ENCODE measurements at places on chromosomes 7 and 10.
A peak's percentile ranks its signal among the peaks of the same experiment; 100 is the strongest.

DNA sequence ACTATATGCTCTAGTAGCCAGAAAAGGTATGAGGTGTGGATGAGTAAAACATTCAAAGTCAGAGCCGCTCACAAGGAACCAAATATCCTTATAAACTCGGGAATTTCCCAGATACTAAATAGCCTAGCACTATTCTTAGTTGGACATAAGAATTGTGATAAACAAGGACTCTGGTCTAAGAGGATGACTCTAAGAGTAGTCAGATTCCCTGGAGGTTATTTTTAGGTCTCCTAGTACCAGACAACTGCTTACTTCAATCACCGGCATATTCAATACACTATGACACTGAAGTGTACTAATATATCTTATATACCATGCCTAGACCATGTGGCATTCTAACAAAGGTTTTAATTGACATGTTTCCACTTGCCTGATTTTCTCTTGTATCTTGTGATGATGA lies 56.5 kb downstream of the LMBR1 start:
- DNase-seq, result peak; percentile 9

- no peak for DNase-seq
Measured at GRCh38 chr7:50125766-50126165, 32.7 kb upstream of the ZPBP start.

DNA sequence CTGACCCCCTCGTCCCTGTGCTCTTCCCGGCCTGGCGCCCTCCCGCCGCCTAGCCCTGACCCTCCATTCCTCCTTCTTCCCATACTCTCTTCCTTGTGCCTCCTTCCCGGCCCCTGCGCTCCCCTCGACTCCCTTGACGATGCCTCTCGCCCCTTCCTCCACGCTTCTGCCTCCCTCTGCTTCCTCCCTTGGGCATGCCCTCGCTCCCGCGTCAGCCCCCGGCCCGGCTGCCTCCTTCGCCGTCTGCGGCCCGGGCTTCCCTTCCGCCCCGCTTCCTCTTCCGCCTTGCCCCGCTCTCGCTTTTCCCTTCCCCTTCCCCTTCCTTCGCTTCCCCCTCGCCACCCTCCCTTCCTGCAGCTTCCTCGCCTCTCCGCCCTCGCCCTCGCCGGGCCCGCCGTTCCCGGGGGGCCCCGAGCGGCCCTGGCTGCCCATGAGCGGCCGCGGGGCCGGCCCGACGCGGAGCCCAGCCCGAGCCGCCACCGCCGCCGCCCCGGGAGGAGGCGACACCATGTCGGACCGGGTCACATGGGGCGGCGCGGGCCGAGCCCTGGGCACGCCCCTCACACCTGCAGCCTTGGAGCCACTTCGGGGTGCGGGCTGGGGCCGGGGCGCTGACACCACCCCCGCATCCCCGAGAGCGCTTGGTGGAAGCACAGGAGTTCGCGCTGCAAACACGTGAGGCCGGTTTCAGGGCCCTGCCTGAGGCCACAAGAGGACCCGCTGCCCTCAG lies at the start of gene FBXW4:
Gene FBXW4, minus strand, starts transcription at position 497 of the 730 bp plus-strand sequence. Its CDS starts 65 bp downstream, at position 432.
- peak; percentile 55 for DNase-seq

DNA sequence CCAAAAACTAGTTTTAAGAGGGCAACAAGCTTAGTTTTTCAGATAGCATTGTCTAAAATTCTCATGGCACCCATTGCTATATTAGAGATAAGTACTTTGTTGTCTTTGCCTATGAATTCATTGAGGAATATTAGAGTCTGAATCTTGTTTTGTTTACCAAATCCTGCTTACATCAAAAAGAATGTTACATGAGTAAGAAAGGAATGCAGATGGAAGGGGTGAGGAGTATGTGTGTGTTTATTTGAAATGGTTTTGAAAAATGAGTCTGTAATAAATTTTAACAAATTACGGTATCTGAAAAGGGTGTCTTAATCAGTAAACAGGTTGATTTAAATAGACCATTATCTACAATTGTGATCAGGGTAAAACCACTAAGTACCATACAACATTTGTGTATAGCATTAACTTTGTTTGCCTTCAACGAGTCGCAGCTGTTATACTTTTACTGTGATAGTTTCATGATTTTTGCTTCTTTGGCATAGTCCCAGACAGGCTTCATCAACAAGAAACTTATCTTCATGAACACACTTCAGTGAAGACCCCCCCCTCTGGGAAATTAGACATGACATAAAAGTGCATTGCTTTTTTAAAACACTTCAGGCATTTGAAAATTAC lies 1183.9 kb upstream of the C7orf33 start:
- DNase-seq, result no peak

DNA sequence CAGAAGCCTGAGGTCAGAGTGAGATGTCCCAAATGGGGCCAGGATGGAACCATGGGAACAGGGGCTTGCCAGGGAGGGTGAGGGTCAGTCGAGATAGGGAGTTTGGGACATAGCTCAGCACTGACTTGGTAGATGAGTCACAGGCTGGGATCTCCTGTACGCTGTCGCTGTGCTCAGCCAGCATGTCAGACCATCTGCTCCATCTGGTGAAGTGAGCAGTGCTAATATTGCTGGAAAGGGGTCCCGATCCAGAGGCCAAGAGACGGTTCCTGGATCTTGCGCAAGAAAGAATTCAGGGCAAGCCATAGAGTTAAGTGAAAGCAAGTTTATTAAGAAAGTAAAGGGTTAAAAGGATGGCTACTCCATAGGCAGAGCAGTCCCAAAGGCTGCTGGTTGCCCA lies 505.6 kb downstream of the GALNT17 start:
- no peak for DNase-seq

DNA sequence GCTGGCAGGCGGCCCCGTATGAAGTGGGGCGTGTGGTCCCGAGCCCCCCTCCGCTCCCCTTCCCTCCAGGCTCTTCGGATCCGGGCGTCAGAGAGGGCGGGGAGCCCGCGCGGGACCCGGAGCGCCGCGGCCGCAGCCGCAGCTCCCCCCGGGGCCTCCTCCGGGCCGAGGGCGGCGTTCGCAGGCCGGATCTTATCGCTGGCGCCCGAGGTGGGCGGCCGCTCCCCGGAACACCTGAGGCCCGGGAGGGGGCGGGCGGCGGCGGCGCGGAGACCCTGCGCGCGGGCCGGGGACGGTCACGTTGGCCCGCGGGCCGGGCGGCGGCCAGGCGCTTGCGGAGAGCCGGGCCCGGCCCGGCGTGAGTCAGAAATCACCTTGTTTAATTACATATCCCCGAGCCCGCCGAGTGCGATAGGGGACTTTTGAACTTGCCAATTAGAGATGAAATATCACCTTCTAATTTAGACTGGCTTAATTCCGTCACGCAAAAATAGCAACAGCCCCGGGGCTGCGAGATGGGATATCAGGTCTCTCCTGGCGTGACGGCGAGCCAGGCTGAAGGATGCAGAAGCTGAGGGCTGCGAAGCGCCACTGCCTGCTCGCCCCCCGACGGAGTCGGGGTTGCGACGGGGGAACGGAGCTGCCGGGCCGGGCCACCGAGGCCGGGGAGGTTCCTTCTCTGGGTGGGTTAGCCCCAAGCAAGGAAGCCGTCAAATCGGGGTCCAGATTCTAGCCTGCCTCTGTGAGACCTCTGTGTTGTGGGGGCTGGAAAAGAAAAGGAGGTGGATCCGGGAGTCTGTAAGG lies 43.4 kb downstream of the LDB3 start:
- peak; percentile 31 for DNase-seq

DNA sequence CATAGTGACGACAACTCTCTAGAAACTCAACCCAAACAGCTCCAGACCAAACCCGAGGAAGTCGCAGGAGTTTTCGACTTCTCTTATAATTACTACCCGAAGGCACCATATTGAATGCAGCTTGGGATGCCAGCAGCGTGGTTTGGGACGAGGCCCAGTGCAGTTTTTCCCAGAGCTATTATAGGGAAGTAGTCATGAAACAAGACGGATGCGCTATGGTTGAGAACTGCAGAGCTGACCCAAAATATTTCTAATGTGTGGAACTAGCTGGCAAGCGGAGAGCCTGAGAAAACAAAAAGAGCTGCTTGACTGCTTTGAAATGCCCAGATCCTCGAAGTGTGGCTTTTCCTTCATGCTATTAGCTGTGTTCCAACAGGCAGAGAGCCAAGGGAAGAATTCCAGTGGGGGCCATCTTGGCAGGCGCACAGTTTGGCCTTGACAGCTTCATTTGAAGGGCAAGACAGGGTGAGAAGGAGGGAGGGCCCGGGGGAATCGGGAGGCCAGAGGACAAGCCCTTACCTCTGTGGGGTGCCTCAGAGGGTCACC lies 122.7 kb downstream of the CUL2 start:
- no peak for DNase-seq

DNA sequence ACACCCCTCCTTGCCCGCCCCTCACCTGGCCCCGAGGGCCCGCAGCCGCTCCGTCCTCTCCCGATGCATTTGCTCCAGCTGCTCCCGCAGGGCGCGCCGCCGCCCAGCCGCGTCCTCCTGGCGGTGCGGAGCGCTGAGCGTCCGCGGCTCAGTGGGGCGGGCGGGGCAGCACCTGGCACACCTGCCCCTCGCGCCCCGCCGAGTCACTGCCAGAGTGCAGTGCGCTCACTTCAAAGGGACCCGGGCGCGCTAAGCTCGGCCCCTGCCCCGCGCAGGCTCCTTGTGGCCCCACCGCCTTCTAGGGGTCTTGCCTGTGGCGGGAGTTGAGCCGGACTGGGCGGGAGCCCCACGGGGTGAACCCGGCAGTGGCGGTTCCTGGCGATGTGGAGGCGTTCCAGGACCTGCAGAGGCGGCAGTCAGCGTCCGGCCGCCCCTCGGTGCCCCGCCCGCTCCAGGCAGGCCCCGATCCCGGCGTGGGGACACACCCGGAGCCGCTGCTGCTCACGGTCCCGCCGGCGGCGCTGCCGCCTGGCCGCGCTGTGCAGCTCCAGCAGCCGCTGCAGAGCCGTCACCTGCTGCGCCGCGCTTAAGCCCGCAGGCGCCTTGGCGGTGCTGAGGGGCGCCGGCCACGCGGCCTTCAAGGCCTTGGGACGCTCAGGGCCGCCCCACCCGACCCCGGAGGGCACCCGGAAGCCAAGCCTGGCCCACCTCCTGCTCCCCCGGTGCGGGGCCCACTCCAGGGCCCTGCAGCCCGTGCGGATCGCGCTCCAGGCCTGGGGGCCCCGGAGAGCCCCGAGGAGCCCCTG lies 6.7 kb downstream of the ATP6V1F start:
- peak; percentile 32 for DNase-seq

GRCh38 chr10:107553470-107553869 lies 389.0 kb upstream of the SORCS1 start:
- DNase-seq, result peak; percentile 17

- DNase-seq, result no peak
Measured at GRCh38 chr7:147509035-147509501, 1081.5 kb upstream of the C7orf33 start.
